ENCODE measurements at places on chromosomes 6 and 20.

GRCh38 chr6:57040011-57040410, 6.5 kb upstream of the KIAA1586 start:
- no peak for DNase-seq

DNA sequence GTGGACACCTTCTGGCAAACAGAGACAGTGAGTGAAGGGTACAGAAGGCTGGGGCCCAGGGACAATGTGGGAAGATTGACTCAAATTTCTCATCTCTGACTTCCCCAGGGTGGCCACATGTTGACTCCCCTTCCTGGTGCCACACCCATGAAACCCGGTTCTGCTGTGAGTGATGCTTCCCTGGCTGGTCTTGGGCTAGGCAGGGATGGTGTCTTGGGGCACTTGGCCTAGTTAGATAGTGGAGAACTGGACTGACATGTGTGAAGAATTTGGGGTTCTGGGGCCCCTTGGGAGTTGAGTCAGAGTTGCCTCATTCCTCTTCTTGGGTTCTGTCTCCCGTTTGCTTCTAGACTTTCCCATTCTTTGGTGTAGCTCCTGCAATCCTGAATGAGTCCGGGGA, 34.2 kb downstream of the GSS start:
- no peak for DNase-seq

DNA sequence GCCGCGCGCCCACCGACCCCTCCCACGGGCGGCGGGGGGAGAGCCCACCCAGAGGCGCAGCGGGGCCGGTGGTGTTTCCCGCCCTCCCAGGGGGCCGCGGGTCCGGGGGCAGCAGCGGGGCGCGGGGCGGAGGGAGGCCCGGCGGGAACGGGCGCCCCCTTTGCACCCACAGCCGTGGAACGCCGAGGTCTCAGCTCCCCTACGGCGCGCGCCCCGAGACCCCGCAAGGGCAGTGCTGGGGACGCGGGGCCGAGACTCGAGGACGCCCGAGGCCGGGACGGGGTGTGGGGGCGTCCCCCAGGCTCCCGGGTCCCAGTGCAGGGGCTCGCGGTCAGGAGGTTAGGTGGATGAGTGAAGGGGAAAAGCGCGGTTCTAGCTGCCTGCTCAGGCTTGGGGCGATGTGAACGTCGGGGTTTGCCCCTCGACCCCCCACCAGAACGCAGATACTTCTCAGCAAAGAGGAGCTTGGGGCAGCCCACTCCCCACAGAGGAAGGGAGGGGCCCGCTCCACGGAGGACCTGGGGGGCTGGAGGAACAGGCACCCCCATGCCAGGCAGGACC, 65.5 kb upstream of the BHLHE23 start:
- no peak for DNase-seq

GRCh38 chr6:107571354-107571753, 81.4 kb downstream of the SOBP start:
- no peak for DNase-seq

DNA sequence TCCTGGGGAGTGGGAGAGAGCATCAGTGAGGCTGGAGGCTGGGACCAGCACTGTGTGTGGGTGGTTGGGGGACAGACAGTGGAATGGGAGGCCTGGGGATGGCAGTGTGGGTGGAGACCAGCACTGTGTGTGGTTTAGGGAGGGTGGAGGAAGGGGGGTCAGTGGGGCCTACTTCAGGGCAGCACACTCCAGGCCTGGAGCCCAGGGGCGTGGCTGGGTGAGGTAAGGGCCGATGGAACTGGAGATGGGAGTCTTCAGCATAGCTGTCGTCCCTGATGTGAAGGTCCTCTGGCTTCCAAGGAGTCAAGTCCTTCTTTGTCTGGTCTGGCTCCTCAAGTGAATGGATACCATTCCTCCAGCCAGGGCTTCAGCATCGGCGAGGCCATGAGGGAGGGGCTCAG, 18.6 kb downstream of the KCNK17 start:
- no peak for DNase-seq
